Activated T-helper 1 cell treated with Interleukin-2 at 50 U/mL for 16 hours (primary cell): ENCODE measurements at places on chromosomes 7 and 10.

- no peak for DNase-seq
Observed at GRCh38 chr10:58480321-58480720, 32.4 kb upstream of the BICC1 start.

- DNase-seq: no peak
Observed at GRCh38 chr7:74299401-74299800, 10.2 kb downstream of the CLIP2 start.

DNA sequence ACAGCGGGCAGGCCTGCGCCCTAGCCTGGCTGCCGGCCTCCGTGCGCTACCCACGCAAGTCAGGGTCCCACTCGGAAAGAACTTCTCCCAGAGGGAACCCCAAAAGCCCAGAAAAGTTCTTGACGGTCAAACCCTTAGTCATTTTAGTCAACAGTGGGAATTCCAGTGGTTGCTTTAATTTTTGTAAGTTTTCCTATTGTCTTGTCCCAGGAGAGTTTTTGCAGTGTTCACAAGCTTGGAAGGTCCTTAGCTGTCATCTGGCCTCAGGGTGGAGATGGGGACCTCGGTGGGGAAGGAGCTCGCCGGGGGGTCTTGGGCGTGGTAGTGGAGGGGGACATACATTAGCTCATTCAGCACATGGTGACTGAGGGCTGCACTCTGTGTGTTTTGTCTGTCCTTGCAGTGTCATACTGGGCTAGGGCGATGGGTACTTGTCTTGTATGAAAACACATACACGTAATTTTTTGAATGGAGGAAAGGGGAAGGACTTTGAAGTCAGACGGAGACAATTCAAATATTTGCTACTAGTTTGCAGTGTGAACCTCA is 736 bp downstream of the MINDY4 start:
- no peak for DNase-seq

DNA sequence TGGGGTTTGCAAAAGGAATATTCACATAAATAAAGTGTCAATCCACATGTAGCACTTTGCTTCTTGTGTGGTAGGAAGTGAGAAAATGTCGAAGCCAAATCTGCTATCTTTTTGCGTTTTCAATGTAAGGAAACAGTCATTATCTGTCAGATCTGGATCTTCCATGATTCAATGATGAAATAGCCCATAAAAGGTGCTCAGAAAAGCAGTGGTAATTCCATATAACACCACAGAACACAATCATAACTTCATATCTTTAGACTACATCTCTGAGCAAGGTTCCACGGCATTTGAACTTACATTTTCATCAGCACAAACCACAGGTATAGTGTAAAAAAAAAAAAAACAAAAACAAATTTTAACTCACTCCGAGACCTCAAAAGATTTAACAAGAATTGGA is 39.9 kb upstream of the EGR2 start:
- no peak for DNase-seq

GRCh38 chr7:117937753-117938483 is 64.7 kb upstream of the CTTNBP2 start:
- no peak for DNase-seq

DNA sequence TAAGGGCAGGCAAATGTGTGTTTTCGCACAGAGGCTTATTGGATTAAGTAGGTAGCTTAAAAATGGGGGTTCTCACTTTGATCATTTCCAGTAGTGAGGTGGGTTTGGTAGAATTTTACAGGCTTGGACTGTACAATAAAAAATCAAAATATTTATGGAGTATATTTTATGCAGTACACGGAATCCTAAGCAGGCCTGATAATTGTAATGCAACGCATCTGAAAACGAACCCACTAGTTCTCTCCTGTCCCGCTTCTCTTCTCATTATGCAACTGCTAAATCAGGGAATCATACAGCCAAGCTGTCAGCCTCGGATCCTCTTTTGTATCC is 377 bp upstream of the POLR1F start:
- DNase-seq: no peak

GRCh38 chr7:36079446-36080025 is 73.5 kb upstream of the EEPD1 start:
- no peak for DNase-seq

- DNase-seq: no peak
Observed at GRCh38 chr7:1624999-1625927, 44.8 kb upstream of the ELFN1 start.

DNA sequence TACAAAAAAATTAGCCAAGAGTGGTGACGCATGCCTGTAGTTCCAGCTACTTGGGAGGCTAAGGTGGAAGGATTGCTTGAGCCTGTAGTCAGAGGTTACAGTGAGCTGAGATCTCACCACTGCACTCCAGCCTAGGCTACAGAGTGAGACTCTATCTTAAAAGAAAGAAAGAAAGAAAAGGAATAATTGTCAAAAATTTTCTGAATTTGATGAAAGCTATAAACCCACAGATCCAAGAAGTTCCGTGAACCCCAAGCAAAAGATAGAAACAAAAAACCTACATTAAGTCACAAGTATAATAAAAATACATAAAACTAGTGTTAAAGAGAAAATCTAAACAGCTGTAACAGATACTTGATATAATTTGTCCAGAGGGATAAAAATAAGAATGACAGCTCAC is 60.1 kb upstream of the KMT2C start:
- no peak for DNase-seq
